ENCODE measurements at places on chromosomes 5 and 9.

DNA sequence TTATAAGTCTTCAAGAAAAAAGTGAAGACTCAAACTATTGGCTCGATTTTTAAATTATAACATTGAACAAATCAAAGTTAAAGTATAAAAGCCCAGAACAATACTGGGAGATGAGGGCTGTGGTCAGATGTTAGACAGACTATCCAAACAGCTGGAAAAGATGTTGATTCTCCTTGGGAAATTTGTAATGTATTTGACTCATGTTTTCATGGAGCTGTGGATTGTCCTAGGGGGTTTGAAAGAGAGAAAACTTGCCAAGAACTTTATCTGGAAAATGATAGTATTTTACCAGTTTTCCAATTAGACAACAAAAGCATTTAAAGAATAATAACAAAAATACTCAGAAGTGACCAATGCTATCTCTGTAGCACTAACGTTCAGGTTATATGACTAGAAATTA is 339.2 kb downstream of the ARL15 start:
- no peak for DNase-seq

DNA sequence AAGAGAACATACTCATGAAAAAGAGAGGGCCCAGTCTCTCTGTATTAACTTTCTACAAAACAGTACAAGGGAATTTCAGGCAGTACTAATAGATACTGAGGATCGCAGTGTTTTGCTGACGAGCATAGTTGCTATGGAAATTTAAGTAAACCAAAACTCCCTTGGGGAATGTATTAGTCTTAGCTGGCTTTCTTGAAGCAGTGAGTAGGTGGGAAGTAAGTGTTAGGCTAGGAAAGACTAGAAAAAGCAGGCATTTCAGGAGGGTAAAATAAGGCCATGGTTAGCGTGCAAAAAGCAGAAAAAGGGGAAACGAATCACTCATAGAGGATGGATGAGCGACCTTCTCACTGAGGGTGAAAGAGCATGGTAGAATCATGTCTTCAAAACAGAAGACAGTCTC is 84.3 kb upstream of the ACTBL2 start:
- DNase-seq, result peak; percentile 3

GRCh38 chr9:122370303-122370702 is 521 bp upstream of the PTGS1 start:
- peak; percentile 26 for DNase-seq

DNA sequence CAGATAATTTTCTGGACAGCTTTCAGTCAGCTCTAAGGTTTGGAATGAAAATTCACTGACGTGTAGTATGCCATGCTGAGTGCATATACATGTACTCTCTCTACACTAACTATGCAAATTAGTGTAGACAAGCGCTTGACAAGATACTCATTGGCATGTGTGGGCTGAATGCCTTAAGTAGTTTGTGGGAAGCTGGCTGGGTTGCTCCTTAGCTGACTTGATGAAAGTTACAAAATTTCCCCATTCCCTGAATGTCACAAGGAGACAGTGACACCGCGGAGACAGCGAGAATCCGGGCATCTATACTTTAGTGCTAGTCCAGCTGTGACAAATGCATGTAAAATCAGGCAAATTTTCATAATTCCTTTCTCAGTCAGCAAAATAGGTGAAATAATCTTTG is 51.6 kb upstream of the C5orf46 start:
- DNase-seq, result no peak

DNA sequence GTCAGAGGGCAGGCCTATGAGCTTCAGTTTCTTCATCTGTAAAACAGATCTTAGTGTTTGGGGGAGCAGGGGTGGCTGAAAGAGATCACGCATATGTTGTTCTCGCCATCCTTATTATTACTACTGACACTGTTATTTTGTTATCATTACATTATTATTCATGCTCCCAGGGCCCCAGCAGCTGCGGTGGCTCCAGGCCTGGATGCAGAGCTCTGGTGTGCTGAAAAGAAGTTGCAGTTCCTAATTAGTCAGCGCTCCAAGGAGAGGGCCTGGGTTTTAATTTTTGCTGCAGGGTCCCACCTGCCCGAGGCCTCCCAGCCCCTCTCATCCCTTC is 19.5 kb downstream of the CXXC5 start:
- DNase-seq, result no peak

DNA sequence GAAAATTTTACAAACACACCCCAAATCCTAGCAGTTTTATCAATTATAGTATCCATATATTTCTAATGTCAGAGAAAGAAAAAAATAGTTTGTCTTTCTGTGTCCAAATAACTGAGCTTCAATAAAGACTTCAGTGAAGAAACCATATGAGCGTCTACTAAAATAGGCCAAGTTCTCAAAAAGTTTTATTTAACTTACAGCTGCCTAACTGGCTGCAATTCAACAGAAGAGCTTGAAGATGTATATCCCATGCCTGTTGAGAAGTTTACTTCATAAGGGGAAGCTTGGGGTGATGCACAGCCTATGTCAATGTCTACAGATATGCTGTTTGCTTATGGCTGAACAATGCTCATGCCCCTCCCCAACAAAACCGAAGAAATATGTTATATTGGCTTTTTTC is 43.7 kb upstream of the ELOVL7 start:
- DNase-seq, result no peak

DNA sequence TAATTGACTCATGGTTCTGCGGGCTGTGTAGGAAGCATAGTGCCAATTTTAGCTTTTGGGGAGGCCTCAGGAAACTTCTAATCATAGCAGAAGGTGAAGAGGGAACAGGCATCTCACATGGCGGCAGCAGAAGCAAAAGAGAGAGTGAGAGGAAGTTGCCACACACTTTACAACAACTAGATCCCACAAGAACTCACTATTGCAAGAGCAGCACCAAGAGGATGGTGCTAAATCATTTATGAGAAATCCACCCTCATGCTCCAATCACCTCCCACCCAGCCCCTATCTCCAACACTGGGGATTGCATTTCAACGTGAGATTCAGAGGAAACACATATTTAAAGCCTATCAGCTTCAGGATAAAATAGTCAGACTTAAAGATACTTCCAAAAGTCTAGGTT is 36.1 kb upstream of the LPAR1 start:
- DNase-seq, result no peak

DNA sequence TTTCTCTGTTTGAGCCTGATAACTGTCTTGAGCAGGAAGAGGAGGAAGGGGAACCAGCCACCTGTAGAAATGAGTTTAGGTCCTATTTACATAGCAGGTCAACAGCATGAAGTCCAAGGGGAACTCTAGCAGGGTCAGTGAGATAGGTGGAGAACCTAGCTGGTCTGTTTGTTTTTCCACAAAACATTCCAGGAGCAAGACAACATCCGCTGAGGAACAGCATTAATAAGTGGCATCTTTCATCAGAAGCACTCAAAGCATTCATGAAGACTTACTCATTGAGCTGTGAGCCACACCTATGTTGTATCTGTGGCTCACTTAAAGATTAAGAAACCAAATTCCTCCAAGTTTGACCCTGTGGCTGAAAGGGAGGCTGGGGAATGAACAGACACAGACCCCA is 115.9 kb downstream of the ACTBL2 start:
- DNase-seq, result no peak

DNA sequence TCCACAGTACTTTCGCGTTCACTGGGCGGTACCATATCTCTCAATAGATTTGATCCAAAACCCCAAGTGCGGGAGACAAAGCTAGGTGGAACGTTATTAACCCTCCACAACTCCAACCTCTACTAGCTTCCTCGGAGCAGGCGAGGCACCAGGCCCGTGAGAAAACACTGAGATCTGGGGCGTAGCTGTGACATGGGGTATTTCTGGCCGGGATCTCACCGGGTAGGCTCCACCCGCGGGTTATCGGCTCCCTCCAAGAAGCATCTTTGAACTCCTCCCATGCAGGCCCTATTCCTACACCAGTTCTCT is 350 bp upstream of the SLC25A46 start:
- DNase-seq, result no peak

GRCh38 chr5:118687100-118687499 is 301.2 kb downstream of the DTWD2 start:
- DNase-seq, result no peak

DNA sequence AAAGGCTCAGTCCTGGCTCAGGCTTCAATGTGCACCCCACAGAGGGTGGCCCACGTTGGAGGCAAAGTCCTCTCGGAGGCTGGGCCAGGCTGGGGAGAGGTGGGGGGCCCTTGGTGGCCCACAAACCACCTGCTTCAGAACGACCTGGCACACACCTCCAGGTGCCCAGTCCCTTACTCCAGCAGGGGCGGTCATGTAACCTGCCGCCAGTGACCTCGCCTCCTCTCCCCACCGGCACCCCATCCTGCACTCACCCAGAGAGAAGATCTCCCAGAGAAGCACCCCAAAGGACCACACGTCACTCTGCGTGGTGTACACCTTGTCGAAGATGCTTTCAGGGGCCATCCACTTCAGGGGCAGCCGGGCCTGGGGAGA is 22.5 kb upstream of the SCGB3A1 start:
- no peak for DNase-seq

GRCh38 chr5:77957-78804 is 13.8 kb upstream of the PLEKHG4B start:
- DNase-seq, result peak; percentile 48

GRCh38 chr9:27847818-27848217 is 274.5 kb upstream of the C9orf72 start:
- DNase-seq, result no peak

DNA sequence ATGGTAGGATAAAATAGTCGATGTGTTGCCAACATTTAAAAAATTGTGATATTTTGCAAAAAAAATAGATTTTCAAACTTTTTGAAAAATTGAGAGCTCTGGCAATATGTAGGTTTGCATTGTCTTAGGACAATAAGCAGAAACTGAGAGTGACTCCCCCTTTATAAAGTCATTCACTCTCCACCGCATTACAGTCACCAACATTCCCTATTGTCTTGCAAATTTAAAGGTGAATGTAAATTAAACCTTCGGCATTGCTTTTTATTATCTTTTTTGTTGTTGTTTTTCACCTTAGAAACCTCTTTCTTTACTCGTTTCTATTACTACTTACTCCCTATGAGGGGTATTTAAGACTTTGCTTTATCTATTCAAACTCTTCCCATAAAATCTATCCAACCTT is 944.2 kb downstream of the DTWD2 start:
- DNase-seq, result no peak

DNA sequence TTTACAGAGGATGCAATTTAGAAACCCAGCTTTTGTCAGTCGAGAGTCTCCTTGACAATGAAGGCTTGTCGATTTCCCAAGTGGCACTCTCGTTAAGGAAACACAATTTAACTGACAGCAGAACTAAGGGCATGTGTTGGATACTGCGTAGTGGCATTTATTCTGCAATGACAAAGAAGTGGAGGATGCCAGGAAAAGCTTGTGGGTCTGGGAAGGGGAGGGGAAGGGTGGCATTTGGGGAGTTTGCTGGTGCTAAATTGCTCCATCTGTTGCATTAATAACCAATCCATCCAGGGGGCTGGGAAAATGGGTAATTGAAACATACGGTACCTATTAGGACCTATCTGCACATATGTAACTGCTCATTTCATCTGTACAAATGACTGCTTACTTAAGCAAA is 190.6 kb downstream of the NSG2 start:
- peak; percentile 38 for DNase-seq

- peak; percentile 52 for DNase-seq
Observed at GRCh38 chr5:169336242-169336641, 35.3 kb upstream of the SLIT3 start.

DNA sequence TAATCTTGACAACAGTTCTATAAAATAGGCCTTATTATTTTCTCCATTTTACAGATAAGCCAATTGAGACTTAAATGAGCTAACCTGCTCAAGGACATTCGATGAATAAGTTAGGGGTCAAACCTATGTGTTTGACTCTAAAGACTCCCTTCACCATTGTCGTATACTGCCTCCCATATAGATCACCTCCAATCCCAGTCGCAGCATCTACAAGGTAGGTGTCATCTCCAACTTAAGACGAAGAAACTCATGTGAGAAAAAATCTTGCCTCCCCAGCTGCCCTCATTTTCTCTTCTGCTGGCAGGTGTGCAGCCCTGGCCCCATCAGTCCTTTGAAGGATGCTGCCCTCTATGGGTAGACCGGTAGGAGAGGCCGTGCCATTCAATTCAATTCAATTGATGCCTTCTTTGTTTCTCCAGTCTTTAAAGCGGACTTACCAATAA is 75.2 kb upstream of the SMARCA2 start:
- peak; percentile 77 for DNase-seq

GRCh38 chr9:5549658-5550650 is 39.6 kb downstream of the PDCD1LG2 start:
- no peak for DNase-seq

- no peak for DNase-seq
Observed at GRCh38 chr9:89532478-89532877, 34.6 kb upstream of the SEMA4D start.

GRCh38 chr9:109826559-109826958 is 46.6 kb downstream of the PALM2AKAP2 start:
- no peak for DNase-seq

GRCh38 chr5:149268928-149269557 is 2.6 kb upstream of the AFAP1L1 start:
- DNase-seq, result peak; percentile 78

DNA sequence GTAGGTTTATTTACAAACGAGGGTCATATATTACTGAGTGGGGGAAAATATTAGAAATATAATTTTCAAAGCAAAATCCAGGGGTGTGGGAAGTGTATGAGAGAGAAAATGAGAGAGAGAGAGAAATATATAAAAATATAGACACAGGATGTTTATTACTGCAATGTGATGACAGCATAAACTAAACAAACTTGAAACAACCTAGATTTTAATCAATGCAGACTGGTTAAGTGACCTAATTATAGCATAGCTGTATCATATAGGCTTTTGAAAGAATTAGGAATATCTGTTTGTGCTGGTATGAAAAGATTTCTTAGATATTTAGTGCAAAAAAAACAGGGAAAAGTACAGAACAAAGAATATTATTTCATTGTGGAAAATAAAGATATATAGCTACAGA is 280.5 kb downstream of the ACTL7B start:
- DNase-seq, result no peak

- no peak for DNase-seq
Observed at GRCh38 chr9:107355394-107355793, 72.3 kb downstream of the RAD23B start.

GRCh38 chr5:133425222-133425621 is 187.1 kb downstream of the FSTL4 start:
- DNase-seq, result no peak

- DNase-seq, result no peak
Observed at GRCh38 chr5:150323092-150323491, 20.4 kb upstream of the ARSI start.

GRCh38 chr5:154419236-154419635 is 26.6 kb upstream of the SAP30L start:
- DNase-seq, result no peak
